ENCODE measurements at places on chromosomes 3 and 15.

GRCh38 chr3:106931904-106932303 lies 445.3 kb upstream of the CCDC54 start:
- DNase-seq, result no peak

- DNase-seq, result no peak
Measured at GRCh38 chr3:47849186-47849698, 46.3 kb downstream of the DHX30 start.

GRCh38 chr3:134802428-134803050 lies 7.5 kb downstream of the EPHB1 start:
- no peak for DNase-seq

DNA sequence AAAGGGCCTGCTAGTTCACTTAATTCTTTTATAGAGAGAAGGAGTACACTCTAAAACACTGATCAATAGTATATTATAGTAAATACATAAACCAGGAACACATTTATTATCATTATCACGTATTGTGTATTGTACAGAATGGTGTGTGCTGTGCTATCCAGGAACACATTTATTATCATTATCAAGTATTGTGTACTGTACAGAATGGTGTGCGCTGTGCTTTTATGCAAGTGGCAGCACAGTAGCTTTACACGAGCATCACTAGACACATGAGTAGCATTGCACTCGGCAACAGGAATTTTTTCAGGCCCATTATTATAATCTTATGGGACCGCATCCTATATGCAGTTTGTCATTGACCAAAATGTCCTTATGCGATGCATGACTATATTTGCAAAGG lies 20.9 kb upstream of the MUC20 start:
- no peak for DNase-seq

DNA sequence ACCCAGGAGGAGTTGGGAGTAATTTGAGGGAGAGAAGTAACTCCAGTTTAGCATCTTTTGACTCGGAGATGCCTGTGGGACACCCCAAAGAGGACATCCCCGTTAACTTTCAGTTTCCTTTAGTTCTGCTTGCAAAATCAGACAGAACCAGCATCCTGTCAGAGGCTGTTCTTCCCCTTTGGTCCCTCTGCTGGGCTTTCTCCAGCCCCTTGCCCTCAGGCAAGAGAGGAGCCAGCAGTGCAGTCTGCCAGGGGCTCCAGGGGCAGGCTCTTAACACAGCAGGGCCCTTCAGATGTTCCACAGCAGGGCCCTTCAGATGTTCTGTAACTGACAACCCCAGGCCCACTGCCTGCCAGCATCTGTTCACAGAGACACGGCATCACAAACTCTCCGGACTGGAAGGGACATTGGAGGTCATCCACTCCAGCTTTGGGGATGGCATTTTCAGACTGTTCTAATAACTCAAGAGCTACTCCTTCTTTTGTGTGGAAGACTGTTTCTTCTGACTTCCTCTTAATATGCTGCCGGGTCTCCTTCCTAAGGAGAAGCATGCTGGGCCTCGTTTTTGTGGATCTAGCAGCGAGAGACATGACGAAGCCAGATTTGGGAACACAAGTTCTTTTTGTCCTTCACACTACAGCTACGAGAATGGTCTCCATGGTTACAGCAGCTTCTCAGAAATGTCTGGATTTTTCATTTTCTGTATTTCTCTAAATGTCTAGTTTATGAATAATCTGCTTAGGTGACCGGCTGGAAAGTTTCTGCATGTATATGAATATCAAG lies 51.9 kb downstream of the KY start:
- DNase-seq, result no peak

DNA sequence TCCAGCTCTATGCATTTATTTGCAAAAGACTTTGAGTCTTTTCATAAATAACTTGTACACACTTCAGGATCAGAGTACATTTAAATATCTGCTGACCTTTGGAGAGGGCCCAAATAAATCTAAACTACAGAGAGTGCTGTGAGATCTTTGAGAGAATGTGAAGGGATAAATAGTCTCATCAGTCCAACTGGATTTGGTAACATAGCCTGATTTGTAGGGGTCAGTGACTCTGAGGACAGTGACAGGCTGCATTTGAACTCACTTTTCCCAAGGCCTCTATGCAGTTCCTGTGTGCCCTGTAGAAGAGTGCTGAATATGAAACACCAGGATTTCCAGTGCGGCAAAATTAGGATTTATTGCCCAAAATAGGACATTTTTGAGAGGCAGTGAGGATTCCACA lies 136.2 kb downstream of the ZPLD1 start:
- DNase-seq, result no peak

DNA sequence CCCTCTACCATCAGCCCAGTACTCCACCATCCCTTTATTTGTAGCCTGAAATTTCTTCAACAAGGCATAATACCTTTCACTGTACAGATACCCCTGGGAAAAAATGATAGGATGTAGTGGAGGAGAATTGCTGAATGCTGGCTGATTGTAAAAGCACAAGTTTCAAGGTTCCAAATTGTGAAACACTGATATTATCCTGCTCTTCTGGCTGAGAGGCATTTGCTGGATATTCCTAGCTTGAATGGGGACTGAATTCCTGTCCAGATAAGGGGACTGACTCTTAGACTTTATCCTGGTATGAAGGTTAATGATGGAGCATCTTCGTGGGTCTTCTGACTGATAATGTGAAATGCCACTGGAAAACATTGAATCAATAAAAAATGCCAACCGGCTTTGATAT lies 9.0 kb upstream of the C3orf85 start:
- DNase-seq, result no peak
